ENCODE measurements at places on chromosomes 5 and 9.

- no peak for DNase-seq
Measured at GRCh38 chr9:99137225-99137624, 32.3 kb downstream of the TGFBR1 start.

DNA sequence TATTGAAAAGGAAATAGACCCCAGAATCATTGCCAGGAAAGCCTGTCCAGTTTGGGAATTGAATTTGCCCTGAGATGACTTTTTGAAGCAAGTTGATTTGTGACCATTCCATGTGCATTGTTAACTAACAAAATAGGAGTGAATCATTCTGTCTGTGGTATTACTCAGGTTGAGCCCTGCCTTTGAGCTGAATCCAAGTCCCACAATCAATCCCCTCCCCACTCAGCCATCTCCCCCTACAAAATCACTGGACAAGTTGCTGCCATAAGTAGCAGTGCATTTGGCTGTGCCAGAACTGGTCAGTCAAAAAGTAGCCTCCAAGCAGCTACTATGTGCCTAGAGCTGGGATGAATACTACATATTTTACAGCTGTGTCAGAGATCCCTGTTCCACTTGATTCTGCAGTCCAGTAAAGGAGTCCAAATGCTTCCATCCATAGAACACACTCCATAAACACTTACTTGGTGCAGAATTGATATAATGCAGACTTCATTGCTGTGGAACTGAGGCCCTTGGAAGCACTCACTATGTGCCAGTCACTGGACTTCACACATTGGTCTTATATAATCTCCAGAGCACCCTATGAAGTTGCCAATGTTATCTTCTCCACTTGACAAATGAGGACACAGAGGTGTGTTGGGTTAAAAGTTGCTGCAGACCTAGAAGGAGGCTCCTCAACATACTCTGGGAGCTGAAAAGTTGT is 96.1 kb downstream of the ZNF462 start:
- no peak for DNase-seq

GRCh38 chr9:125343518-125344275 is 82.1 kb downstream of the GAPVD1 start:
- DNase-seq, result peak; percentile 71

DNA sequence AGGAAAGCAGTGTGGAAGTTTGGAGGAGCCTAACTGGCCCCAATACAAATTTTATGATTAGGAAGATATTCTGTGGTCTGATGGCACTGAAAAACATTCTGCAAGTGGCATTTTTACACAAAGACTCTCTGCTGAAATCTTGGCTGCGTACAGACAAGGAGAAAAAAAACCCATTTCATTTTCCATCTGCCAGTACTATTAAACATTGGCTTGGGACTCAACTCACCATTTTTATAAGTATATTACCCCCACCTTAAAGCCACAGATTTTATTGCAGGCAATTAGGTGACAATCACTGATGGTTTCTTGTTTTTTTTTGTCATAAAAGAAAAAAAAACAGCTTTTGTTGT is 206.9 kb downstream of the PTTG1 start:
- no peak for DNase-seq

- no peak for DNase-seq
Measured at GRCh38 chr5:107764976-107765804, 94.5 kb upstream of the EFNA5 start.

- DNase-seq, result no peak
Measured at GRCh38 chr5:98755406-98755805, 18.1 kb upstream of the RGMB start.

GRCh38 chr5:31581498-31582099 is 49.5 kb downstream of the C5orf22 start:
- no peak for DNase-seq
